ENCODE measurements at places on chromosomes 6 and 20.

DNA sequence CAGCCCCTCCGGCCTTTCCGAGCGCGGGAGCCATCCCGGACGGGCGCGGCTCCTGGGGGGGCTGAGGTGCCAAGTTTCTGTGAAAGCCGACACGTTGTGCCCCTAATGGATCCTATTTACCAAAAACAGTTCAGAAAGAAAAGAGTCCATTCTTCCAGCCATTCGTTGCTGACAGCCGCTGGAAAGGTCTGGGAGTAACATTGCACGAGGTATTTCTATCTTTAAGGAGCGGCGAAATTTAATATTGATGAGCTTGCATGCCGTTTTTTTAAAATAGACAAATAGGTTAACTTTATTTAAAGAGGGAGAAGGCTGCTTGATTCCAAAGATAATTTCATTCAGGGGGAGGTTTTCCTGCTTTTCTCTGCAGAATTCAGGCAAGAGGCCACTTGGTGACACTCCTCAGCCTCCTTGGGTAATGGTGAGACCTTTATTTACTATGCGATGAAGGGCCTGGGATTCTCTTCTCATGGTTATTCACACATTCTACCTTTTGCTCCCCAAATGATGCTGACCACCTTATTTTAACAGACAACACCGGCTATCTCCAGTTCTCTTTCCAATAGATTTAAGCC lies 988 bp downstream of the TIAM2 start:
- DNase-seq = no peak

GRCh38 chr6:7914991-7915789 lies 4.6 kb upstream of the TXNDC5 start:
- peak; percentile 77 for DNase-seq

DNA sequence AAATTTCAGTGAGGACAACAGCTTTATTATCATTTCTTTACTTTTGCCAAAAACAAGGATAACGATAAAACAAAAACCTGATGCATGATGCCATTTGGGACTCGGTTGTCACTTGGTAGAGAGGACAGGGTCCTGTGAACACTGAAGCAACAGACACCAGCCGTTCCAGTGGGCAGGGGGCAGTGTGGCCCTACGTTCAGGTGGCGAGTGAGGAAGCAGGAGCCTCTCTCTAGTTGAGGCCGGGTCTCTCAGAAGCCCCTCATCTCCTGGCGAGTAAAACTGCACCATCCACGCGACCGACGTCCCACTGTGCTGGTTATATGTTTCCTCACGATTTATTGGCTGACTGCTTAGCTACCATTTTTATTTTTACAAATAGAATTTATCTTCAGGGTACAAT lies 231.6 kb downstream of the THBS2 start:
- no peak for DNase-seq

GRCh38 chr6:58113960-58114359 lies 796.5 kb downstream of the PRIM2 start:
- no peak for DNase-seq

GRCh38 chr20:32603046-32603726 lies 18.1 kb upstream of the NOL4L start:
- DNase-seq = no peak

- no peak for DNase-seq
Measured at GRCh38 chr20:44222633-44223368, 12.2 kb upstream of the OSER1 start.

DNA sequence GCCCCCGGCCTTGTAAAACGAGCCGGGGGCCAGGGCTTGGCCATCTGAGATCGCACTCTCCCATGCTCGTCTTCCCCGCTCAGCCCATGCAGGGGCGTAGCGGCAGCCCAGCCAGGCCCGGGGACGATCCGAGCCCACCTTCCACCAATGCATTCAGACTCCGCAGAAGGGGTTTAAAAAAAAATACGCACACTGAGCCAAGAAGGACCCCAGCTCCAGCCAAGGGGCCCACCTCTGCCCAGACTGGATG lies 320 bp downstream of the GSTA4 start:
- DNase-seq = peak; percentile 91

DNA sequence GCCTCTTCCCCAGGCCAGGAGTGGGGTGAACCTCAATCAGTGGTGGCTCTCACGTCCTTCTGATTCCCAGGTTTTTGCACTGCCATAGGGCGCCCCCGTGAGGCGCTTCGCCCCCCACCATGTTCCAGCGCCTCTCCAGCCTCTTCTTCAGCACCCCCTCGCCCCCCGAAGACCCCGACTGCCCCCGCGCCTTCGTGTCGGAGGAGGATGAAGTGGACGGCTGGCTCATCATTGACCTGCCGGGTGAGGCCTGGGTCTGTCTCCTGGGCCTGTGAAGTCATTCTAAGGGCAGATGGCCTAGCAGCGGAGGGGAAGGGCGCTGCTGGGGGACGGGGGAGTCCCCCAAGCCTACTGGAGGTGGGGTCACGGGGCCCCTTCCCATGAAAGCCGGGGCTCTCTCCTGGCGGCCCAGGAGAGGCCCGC lies 4.5 kb downstream of the TP53INP2 start:
- DNase-seq = peak; percentile 89

GRCh38 chr6:133206942-133207341 lies 34.2 kb upstream of the EYA4 start:
- no peak for DNase-seq

DNA sequence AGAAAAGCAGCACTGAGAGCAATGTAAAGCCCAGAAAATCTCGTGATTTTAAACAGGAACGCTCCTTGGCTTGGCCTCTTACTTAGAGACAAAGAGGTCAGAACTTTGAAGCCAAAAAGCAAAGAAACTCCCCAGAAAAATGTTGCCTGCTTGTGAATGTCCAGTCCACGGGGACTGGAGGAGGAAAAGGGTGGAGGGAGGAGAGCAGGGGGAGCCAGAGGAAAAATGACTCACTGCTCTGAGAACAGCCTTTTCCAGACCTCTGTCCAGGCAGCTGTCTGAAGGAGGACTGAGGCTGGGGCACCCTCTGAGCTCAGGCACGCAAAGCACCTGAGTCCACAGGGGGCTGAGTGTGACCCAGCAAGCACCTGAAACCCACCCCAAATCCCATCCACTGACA lies 64.7 kb downstream of the TRAM2 start:
- peak; percentile 87 for DNase-seq

Measured in lower leg skin (tissue), 4 donors.